ENCODE measurements at places on chromosomes 16 and 17.

DNA sequence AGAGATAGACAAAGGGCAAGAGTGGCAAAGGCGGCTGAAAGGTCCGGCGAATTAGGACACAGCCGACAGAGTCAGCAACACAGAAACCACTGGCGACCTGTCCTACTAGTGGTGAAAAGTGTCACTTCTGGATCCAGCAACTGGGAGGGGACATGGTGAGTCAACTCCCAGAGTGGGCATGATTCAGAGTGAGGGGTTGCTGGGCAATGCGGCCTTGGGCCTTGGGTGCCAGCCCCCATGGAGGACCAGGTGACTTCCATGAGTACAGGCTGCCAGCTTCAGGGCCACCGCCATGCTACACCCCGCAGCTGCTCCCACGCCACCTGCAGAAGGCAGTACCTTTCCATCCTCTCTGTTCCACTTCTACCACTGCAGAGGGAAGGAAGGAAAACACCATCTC lies 110.6 kb downstream of the ZFHX3 start:
- no peak for DNase-seq

DNA sequence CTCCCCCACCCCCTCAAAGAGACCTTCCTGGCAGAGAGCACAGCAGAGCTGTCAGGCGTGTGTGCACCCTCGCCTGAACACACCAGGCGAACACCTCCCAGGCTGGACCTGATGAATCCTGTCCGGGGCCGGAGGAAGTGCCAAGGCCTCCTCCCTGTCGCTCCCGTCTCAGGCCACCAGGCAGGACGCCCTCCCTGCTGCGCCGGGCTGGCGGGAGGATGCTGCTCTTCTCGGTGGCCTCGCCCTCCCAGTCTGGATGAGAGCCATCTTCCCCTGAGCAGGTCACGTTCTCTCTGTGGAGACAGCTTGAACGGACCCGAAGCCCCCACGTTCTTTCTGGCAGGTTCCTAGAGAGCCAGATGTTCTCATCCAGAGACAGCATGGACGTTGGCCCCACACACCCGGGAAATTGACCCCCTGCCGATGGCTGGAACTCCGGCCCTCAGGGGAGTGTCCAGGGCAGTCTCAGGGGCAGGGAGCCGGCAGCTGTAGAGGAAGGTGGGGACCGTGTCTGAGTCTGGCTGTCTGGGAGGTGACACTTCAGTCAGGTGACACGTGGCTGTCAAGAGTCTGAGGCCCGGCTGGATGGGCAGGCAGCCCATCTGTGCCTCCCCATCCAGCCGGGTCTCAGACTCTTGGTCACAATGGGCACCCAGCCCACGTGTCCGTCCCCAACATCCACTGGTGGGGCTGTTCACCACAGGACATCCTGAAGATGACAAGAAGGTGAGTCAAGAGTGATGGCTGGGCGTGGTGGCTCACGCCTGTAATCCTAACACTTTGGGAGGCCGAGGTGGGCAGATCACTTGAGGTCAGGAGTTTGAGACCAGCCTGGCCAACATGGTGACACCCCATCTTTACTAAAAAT lies 5.0 kb upstream of the TIMP2 start:
- DNase-seq, result no peak

- DNase-seq, result peak; percentile 7
Observed at GRCh38 chr17:58277107-58277801, 3.5 kb downstream of the MPO start.

GRCh38 chr17:70353408-70354092 lies 184.2 kb downstream of the KCNJ2 start:
- no peak for DNase-seq

DNA sequence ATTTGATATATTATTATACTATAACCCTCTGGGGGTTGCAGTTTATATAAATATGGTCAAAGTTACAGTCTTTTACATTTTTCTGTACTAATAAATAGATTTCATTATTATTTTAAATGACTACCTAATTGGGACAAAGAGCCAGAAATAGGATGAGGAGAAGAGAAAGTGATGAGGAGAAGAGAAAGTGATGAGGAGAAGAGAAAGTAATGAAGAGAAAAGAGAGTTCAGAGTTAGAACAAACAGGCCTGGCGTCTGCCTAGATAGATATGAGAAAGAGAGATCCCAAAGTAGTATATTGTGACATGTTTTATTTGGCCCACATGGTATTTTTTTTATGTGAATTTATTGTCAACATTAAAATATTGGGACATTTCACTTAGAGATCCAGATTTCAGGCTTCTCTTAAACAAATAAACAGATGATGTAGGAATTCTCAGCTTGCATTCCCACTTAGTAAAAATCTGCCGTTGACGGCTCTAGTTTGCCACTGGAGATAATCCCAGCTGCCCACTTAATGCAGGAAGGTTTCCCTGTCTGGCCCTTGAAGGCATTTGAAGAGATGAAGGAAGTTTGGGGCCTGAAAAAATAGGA lies 210.7 kb downstream of the STX8 start:
- no peak for DNase-seq

GRCh38 chr16:88907768-88908167 lies 41.3 kb upstream of the PABPN1L start:
- peak; percentile 28 for DNase-seq

DNA sequence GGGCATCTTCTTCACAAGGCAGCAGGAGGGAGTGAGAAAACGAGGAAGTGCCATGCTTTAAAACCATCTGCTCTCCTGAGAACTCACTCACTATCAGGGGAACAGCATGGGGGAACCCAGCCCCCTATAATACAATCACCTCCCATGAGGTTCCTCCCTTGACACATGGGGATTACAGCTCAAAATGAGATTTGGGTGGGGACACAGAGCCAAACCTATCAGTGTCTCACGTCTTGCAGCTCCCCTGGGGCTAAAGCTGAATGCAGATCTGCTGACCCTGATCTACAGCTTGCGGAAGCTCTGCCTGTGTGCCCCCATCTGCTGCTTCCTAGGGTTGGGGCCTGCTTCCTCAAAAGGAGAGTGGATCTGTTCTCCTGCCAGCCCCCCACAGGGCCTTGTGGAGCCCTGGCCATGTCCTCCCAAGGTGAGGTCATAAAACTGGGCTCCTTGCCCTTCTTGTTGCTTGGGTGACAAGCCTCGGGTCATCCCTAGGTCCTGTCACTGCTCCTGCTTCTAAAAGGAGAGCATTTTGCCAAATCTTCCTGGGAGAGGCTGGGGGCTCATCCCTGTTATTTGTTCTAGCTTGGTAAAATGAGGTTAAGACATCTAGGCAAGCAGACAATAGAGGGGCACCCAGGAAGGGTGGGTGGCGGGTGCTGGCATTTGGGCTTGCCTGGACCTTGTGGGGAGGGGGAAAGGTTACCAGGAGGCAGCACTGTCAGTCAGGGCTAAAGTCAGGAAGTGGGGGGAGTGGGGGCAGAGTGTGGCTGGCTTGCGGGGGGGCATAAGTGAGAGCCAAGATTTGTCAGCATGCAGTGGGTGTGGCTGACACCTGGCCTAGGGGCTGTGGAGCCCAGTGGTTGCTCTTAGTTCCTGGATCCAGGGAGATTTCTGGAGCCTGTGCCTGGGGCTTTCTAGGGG lies 16.0 kb downstream of the KRT33A start:
- DNase-seq, result no peak

- peak; percentile 75 for DNase-seq
Observed at GRCh38 chr17:16980813-16981731, 9.2 kb upstream of the TNFRSF13B start.

- DNase-seq, result peak; percentile 19
Observed at GRCh38 chr16:67883872-67884261, 818 bp upstream of the NRN1L start.

GRCh38 chr16:1674751-1675664 lies 3.1 kb upstream of the JPT2 start:
- peak; percentile 67 for DNase-seq

DNA sequence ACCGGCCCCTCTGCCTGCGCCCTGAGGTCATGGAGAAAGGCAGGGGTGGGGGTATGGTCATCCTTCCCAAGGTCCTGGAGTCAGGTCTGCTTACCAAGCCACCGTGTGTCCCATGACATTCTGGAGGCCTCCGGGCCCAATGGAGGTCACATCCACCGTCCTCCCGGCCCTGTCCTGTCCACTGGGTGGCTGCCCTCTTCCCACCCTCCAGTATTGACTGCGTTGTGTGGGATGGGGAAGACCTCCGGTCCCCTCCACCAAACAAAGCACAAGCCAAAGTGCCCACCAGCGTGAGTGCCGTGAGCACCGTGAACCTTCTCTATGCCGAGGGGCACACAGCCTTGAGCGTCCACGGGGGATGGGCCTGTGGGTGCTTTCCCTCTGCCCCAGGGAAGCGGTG lies 37.2 kb downstream of the LMF1 start:
- DNase-seq, result no peak

DNA sequence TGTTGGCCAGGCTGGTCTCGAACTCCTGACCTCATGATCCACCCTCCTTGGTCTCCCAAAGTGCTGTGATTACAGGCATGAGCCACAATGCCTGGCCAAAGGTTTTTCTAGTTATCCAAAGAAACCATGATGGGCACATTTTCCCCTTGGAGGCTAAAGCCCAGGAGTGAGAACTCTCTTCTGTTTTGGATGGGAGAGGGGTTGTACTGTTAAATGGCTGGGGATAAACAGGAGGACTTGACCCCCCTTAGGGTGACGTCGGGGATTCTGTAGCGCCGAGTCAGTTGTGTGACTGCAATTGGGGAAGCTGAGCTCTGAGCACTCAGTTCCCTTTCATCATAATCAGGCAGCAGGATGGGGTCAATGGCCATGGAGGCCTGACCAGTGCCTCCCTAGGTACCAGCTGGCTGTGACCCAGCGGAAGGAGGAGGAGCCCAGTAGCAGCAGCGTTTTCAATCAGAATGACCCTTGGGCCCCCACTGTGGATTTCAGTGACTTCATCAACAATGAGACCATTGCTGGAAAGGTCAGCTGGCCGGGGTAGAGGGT lies 4.1 kb downstream of the AOC3 start:
- DNase-seq, result no peak

GRCh38 chr17:80263253-80264204 lies 2.9 kb downstream of the RNF213 start:
- DNase-seq, result peak; percentile 78

GRCh38 chr17:82076785-82077591 lies 11.4 kb upstream of the DUS1L start:
- DNase-seq, result no peak

DNA sequence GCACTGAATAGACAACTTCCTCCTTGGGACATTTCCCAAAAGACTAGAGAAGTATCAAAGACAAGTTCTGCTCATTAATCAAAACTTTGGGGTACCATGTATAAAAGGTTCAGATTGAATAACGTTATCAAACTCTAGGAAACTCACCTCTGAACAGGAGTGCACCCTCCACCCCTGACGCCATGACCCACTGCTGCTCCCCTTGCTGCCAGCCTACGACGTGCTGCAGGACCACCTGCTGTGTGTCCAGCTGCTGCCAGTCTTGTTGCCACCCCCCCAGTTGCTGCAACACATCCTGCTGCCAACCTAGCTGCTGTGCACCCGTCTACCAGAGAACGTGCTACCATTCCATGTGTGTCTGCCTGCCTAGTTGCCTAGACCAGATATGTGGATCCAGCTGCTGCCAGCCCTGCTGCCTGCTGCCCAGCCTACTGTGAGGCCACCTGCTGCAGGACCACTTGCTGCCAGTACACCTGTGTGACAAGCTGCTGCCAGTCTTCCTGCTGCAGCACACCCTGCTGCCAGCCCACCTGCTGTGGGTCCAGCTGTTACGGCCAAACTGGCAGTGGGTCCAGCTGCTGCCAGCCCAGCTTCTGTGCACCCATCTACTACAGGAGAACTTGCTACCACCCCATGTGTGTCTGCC lies 13.8 kb upstream of the KRTAP9-2 start:
- DNase-seq, result no peak

- peak; percentile 62 for DNase-seq
Observed at GRCh38 chr17:35969558-35970380, 11.5 kb downstream of the CCL16 start.

DNA sequence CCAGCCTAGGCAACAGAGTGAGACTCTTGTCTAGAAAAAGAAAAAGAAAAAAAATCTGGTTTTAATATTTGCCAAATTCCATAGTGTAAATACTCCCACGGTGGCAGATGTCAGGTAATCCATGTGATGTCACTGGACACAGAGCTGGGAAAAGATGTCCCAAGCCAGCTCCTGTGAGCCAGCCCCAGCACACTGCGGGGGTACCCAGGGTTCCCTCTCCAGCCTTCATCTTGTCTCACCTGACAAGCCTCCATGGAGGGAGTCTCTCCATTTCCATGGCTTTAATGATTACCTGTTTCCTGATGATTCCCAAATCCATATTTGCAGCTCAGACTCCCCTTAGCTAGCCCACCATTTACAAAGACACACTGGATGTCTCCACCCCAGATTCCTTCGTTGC lies 4.6 kb downstream of the CD300LB start:
- no peak for DNase-seq

DNA sequence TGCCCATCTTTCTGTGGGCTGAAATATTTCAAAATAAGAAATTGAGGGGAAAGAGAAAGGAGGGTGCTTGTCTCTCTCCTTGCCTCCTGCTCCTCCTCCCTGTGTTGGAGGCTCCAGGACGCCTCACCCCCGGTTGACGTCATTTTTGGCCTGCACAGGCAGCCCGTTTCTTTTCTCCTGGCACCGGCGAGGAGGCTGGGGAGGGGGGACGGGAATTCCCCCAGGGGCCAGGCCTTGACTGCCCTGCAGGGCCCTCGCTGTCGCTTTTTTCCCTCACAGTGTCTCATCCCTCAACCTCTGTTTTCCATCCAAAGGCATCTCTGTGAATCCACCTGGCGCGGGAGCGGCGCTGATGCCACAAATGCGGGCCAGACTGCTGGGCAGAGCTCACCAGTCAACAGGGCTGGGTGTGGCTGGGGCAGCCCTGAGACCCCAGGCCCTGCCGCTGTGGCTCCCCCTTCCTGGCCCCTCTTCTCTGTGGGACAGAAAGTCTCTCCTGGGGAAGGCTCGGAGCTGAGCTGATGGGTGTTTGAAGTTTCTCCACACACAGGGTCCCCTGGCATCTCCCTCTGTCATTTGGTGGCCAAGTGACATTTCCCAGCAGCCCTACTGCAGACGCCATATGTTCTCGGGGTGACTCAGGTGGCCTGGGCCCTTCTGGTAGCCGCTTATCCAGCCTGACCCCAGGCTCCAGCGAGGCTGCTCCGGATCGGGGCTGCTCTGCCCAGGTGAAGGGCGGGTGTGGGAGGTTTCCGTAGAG lies 16.0 kb downstream of the CENPX start:
- peak; percentile 66 for DNase-seq

DNA sequence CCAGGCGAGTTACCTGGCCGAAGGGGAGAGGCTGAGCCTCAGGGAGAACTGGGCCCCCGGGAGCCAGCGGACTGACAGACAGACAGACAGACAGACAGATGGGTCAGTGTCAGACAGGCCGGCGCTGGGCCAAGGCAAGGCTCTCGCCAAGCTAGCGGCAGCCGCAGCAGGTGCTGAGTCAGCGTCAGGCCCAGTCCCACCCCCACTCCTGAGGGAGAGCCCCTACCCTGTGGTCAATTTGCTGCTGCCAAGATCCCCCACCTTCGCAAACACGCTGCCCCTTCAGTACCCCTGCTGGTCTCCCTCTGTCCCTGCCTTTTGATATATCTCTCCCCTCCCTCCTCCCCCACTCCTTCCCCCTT lies 1.5 kb downstream of the FGF11 start:
- DNase-seq, result peak; percentile 53

DNA sequence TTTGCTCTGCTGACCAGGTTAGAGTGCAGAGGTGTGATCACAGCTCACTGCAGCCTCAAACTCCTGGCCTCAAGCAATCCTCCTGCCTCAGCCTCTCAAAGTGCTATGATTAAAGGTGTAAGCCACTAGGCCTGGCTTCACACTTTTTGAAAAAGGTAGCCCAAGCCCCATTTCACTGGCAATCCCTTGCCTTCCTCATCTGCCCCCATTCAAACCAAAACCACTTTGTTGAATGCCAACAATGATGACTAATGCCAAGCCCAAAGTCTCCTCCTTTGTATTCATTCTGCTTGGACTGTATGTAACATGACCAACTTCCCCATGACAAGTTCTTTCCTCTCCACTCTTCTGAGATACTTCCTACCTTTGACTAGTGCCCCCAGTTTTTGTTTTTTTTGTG lies 33.1 kb downstream of the N4BP1 start:
- DNase-seq, result peak; percentile 34
